ENCODE measurements at places on chromosomes 2 and 18.

GRCh38 chr2:128327180-128327964, 8.7 kb upstream of the HS6ST1 start:
- DNase-seq = no peak

DNA sequence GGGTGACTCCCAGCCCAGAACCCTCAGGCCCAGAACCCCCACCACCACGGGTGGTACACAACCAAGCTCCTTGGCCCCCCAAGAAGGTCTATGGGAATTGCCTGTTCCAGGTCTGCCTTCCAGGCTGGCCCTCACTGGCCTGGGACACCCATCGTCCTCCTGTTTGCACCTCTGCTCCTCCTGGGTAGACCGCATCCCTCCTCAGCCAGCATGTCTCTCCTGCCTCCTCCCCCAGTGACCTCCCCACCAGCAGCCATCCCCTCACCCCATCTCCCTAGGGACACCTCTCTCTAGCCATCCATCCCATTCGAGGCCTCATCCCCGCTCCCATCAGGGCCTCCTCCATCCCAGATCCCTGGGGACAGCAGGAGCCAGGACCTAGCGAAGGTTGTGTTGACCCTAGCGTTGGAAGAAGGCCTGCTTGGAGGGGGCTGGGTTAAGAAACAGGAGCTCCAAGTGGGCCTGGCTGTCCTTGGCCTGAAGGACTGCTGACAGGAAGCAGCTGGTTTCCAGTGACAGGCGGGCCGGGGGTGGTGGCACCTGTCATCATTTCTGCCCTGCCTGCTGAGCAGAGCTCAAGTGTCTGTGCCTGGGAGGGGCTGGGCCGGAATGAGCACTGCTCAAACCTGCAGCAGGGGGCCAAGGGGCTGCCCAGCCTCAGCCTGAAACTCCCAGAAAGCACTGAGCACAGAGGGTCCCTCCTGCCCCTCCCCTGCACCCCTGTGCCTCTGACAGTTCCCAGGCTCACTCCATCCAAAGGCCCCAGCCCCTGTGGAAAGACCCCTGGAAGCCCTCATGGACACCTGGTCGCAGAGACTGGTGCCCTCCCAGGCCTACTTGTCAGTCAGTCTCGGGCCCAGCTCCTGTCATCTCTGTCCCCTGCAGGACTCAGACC, 96.0 kb upstream of the OTOS start:
- DNase-seq = peak; percentile 3

DNA sequence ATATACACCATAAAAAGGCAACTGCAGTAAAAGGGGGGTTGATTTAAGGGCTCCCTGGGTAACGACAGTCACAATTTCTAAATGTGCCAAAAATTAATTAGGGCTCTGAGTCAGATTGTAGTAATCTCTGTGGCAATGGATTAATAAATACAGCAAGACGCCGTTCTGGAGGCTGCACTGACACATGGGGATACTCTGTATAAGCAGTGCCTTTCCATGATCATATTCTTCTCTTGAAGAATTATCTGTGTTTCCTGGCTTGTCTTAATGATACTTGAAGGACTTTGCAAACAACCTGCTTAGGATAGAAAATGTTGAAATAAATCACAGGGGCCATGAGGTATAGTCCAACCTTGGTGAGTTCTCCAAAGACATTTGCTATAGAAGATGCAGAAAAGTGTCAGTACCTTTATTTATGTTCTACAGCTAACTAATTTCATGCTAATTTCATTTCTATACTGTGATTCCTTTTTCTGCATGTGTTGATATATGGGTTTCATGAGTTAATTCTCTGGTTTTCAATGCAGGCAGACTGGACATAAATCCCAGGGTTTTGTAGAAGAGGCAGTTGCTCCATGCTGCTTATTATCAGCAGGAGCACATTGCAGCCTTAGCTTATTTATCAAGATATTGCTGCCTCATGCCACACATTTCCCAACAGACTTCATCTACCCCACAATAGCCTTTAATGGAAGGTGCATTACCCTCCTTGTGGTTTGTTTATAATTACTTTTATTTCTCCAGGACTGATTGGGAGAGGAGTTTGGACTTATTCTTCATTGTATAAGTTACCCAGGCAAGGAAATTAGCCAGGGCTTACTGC, 54.8 kb downstream of the HNMT start:
- no peak for DNase-seq

DNA sequence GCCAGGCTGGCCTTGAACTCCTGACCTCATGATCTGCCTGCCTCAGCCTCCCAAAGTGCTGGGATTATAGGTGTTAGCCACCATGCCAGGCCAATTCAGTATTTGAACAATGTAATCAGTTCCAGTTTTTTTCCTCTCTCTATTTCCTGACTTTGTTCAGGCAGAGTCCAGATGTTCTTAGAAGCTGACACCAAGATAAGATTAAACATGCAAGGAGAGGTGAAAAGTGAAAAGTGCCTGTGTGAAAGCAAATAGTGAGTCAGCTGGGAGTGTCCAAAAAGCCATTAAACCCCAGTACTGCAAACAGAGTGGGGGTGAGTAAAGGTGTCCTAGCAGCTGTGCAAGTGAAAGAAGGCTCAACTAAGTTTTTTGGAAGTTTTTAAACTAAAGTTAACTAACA, 231.5 kb downstream of the PTH2R start:
- DNase-seq = no peak

- no peak for DNase-seq
Observed at GRCh38 chr18:23798824-23799223, 109.6 kb downstream of the LAMA3 start.

DNA sequence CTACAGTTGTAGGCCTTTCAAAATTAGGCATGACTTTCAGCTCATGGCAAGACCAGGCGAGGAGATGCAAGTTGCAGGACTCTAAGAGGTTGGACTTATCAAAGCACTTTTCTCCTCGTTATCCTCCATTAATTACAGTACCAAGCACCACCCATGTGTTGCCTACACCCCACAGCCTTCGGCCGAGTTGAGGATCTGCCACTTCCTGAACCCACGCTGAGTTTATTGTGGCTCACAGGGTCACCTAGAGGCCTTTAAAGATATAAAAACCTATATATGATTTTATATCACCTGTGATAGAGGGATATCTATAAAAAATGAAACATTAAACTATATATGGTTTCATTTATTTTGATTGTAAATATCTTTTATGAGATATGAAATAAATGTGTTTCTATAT, 2.6 kb downstream of the UGT1A10 start:
- DNase-seq = no peak

DNA sequence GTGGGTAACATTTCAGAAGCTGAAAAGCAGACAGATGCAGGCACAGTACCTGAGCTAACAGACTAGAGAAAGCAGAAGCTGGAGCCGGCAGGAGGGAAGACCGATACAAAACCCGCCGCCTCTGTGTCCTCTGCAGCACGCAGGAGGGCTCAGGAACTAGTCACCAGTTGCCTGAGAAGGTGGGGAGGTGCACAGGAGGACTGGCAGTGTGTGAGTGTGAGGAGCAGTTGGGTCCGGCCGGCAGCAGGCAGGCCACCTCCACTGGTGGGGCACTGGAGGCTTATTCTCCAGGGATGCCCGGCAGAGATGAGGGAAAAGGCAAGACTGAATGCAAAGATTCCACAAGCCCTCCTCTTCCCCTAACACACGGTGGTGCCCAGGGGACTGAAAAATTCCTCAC, 18.2 kb downstream of the ERCC3 start:
- no peak for DNase-seq

DNA sequence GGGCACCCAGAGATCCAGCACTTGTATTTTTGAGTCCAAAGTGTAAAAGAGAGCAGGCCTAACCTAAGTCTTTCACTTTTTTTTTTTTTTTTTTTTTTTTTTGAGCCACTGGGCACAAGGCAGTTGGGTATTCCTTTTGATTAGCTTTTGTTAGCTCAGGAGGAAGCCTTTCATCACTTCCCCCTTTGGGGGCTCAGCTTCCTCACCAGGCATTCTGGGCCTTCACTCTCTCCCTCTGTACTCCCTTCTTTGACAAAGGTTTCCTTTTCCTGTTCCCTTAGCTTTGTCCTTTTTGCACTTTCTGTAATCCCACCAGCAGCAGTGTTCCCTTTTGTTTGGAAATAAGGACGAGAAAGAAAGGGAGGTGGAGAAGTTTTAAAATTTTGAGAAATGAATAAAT, 88.2 kb downstream of the PKP4 start:
- DNase-seq = no peak

DNA sequence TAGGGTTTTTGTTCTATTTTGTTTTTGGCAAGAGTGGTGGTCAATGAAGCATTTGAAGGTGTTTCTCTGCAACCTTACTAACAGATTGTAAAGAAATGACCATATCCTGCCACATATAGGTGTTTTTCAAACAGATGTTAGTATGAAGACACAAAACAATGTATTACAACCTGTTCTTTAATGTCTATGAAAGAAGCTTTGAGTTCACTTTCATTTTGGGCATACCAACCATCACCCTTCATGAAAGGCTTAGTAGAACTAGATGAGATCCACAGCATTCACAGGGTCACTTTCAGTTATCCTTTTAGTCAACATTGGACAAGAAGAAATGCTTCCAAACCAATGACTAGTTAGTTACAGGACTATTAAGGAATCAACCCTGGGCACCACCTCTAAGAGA, 95.1 kb downstream of the EHBP1 start:
- no peak for DNase-seq

- DNase-seq = no peak
Observed at GRCh38 chr2:61993422-61994024, 88.0 kb downstream of the COMMD1 start.

GRCh38 chr2:15334644-15335326, 226.3 kb downstream of the NBAS start:
- DNase-seq = no peak

DNA sequence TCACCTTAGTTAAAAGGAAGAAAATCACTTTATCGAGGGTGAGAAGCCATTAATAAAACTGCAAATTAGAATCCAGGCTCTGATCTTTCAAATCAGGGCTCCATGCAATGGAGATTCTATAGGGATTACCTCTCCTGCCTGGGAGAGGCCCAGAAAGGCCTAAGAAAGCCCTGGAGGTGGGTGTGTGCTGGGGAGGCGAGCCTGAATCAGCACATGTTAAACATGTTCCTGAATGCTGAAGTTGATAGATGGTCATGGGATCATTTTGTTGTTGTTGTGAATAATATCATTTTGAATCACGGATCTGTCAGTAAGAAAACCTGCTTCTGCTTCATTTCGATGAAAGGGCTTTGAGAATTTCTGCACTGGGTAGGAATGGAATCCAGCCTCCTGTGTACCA, 254.3 kb downstream of the ACKR3 start:
- no peak for DNase-seq

- no peak for DNase-seq
Observed at GRCh38 chr18:64202210-64202836, 53.4 kb upstream of the LINC00305 start.

GRCh38 chr2:134727385-134727784, 8.6 kb upstream of the TMEM163 start:
- no peak for DNase-seq

- DNase-seq = no peak
Observed at GRCh38 chr2:234458466-234458865, 38.4 kb downstream of the ARL4C start.

- DNase-seq = no peak
Observed at GRCh38 chr2:168913495-168913894, 12.4 kb downstream of the G6PC2 start.

GRCh38 chr2:167293943-167294775, 405.9 kb downstream of the XIRP2 start:
- DNase-seq = peak; percentile 45

DNA sequence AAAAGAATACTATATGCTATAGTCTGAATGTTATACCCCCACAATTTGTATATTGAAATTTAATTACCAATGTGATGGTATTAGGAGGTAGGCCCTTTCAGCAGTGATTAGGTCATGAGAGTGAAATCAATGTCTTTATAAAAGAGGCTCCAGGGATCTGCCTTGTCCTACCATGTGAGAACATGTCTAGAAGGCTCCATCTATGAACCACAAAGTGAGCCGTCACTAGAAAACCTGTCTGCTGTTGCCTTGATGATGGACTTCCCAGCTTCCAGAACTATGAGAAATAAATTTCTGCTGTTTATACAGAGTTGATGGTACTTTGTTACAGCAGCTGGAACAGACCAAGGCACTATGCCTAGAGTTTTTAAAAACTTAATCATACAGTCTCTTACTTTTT, 46.3 kb upstream of the FAM124B start:
- DNase-seq = no peak

- no peak for DNase-seq
Observed at GRCh38 chr2:144111437-144111836, 408.5 kb downstream of the ZEB2 start.

DNA sequence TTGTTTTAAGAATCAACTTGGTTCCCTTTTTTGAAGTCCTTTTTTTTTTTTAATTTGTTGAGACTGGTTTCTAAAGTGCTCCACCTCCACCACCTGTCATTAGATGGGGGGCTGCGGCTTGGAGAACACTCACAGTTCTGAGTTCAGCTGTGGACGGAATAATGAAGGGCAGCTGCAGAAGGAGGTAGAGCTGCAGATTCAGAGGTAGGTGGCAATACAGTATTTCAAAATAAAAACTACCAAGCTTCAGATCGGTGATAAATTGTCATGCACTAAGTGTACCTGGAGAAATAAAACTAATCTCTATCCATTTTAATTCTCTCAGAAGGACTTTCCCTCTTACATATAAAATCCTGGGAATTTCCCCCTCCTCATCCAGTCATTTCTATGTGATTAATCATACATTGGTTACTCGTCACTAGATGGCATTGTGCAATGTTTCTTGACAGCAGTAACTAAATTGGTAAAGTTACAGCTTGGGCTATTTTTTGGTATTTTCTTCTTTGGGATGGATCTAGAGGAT, 81.1 kb upstream of the SLC39A10 start:
- no peak for DNase-seq

DNA sequence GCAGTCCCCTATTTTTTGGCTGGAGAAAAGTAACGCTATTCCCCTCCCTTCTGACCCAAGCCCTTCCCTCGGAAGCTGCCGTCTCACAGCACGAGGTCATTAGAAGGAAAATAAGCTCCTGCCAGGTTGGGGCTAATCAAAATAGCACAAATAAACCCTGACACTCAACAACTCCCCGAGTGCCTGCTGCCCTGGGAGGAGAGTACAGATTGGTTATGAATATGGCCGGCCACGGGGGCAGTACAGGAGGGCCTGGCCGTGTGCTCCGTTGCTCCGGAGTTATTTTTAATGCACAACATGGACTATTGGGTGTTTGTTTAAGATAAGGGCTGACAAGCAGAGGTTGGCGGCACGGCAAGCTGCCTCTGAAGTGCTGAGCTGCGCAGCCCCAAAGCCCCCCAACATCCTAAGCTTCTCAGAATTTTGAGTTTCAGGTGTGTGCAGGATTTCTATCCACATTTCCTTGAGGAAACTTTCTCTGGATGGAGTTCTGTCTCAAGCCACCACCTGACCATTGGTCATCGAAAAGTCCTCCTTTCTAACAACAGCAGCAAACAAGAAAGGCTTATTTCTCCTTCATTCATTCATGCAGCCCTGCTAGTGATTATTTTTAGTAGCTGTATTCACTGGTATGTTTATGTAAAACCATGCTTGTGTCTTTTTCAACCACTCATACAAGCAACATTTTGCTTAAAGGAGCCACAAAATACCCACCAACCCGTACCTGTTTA, 58.7 kb downstream of the PAX3 start:
- DNase-seq = no peak

- no peak for DNase-seq
Observed at GRCh38 chr2:216546641-216547403, 48.2 kb downstream of the RPL37A start.

- peak; percentile 73 for DNase-seq
Observed at GRCh38 chr2:176126929-176127773, 2.4 kb upstream of the HOXD8 start.

GRCh38 chr2:12867631-12868287, 151.0 kb downstream of the TRIB2 start:
- DNase-seq = no peak

All from dorsolateral prefrontal cortex (tissue), 122 donors.